LNCaP clone FGC (cell line): ENCODE measurements at places on chromosomes 5 and 9.

DNA sequence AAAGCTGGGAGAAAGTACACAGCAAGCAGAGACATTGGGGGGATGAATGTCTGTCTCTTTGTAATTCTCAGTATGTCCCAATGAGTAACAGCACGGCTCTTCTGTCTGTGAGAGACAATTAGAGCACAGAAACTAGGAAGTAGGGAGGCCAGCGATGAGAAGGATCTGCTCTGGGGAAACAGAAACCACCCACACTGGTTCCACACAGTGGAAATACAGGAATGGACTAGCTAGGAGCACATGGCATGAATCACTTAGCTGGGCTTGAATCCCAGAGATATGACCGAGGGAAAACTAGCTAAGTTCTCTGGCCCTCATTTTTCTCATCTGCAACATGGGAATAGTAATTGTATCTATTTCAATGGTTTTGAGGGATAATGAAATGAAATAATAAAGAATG, 895.9 kb downstream of the TLE4 start:
- DNase-seq: no peak

- DNase-seq: no peak
Measured at GRCh38 chr5:116763987-116764866, 189.6 kb upstream of the SEMA6A start.

DNA sequence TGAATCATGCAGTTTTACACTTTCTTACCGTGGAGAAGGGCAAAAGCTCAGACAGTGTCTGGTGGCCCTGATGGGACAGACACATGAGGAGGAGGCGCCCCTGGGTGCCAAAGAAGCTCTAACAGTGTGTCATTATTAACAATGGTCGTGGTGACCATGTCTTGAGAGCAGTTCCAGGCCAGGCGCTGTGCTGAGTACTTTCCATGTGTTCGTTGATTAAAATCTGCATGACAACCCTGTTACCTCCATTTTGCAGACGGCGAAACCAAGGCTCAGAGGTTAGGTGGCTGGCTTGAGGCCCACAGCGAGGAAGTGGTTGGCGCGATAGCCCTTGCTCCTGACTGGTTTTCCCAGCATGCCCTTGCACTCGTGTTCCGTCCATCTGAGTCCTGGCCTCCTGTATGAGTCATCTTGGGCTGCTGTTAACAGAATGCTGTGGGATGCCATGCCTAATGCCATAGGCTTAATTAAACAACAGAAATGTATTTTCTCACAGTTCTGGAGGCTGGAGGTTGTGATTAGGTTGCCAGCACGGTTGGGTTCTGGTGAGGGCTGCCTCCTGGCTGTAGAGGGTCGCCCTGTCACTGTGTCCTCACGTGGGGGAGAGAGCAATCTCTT, 92.0 kb downstream of the AMBP start:
- DNase-seq: no peak

DNA sequence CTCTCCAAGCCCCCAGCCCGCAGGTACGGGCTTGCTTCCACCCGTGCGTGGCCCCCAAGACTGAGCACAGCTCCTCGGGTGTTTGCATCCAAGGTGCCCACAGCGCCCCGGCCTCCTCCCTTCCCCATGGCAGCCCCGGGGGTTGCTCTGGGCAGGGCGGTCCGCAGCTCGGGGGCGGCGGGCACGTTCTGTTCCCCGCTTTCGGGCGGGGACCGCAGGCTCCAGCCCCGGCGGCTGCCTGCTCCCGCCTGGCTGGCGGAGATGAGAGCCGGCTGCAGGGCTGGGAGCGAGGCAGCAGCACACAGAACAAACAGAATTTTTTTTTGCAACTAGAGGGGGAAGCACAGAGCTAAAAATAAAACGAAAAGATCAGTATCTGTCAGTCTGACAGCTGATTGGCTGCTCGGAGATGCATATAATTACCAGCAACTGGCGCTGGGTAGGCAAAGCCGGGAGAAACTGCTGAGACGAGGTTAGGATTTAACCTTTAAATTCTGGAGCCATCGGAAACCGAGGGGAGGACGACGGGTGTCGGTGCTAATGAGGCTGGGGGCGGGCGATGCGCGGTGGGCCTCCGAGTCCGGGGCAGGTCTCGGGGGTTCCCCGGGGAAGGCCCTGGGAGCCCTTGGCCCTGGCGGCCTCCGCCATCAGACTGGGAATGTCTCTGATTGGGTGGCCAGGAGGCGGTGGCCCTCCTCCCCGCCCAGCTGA, 142.7 kb upstream of the IER5L start:
- peak; percentile 89 for DNase-seq

- no peak for DNase-seq
Measured at GRCh38 chr5:6714226-6715041, 1.2 kb downstream of the TENT4A start.

DNA sequence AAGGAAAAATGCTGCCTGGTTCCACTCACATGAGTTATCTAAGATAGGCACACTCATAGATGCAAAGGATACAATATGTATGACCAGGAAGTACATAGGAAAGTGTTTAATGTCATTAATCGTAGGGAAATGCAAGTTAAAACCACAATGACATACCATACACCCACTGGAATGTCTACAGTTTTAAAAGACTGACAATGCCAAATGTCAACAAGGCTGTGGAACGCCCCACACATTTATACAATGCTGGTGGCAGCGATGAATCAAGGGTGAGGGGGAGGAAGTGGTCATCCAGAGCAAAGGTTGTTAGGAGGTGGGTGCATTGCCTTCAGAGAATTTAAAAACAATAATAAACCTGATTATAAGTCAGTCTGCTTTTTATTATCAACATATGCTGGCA, 437.8 kb downstream of the ARHGEF28 start:
- no peak for DNase-seq

GRCh38 chr5:56725711-56726411, 89.5 kb upstream of the MAP3K1 start:
- DNase-seq: no peak
